ENCODE measurements at places on chromosomes 2 and 18. TPM values are rescaled to one million over a fixed set of nuclear protein-coding genes. Genes with fewer than 3 reads are reported as not detected.

LRATD1 gene
- total RNA-seq: 16.6 TPM

MOB4 gene
- 28.4 TPM for total RNA-seq

PCARE gene
- not detected for total RNA-seq

EFEMP1 gene
- total RNA-seq: 188 TPM

ARL5A gene
- total RNA-seq: 68.2 TPM

SERPINB5 gene
- total RNA-seq: 1,115 TPM

All from tracheal epithelial cell (primary cell).